ENCODE measurements at places on chromosomes 1 and 21.

- ATAC-seq = no peak
These were observed 229.3 kb downstream of the CAMTA1 start for GRCh38 chr1:7014640-7014930.

DNA sequence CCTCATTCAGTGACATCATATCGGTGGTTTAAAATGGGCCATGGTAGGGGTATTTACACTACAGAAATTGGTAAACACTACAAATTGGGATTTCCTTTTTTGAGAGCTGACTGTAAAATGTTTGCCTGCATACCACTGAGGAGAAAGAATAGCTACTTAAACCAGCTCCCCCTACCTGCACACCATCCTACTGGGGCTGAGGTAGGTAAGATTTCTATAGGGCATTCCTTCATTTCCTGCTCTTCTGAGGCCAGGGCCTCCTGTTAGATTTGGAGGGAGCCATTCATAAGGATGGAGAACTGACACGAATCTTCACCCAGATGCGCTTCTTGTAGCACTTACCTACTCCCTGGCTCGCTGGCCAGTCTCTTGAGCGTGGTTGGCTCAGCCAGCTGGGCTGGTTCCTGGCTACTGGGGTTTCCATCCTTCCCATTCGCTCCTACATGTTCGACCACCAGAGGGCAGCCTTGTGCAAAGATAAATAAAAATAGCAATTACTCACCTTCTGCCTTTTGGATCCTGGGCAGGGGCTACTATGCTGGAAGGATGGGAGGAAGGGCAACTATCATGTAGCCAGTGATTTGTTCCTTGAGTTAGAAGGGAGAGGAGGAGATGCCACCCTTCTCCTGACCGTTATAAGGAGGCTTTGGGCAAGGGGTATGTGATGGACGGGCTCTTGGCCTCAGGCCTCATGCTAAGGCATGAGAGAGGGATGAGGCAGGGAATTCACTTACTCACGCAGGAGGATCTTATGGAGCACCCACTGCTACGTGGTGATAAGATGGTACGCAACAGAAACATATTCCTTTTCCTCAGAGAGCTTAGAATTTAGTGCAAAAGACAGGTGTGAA, 10.7 kb downstream of the OPTC start:
- ATAC-seq = peak; percentile 83

DNA sequence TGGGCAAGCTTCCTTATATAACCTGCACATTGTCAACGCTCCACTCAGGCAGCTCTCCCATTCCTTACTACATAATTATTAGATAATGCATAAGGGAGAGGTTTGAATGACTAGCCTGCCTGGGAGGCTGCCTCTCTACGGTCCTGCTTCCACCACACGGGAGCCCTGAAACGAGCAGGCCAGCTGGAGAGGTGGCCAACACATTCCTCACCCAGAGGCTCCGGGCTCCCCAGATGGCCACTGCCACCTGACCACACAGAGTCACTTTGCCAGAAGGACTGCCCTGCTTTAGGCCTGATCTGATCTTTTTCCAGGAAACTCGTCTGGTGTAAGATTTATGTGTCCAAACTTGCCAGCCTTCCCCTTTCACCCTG, 27.9 kb downstream of the HIVEP3 start:
- peak; percentile 89 for ATAC-seq

DNA sequence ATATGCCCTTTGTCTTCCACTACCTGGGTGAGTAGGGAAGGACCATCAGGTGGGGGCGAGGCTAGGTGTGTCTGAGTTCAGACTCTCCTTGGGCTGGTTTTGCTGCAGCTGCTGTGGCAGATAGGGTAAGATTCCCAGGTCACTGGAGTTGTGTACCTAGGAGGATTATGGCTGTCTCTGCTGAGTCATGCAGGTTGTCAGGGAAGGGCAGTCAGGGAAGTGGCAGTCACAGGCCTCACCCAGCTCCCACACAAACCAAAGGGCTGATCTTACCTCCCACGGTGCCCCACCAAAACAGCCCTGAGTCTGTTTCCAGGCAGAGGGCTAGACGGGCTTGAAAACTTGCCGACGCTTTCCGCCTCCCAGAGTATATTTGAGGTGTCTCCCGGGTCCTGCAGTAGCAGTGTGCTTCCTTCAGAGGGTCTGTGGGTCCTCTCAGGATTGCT, 201.6 kb upstream of the PLXNA2 start:
- peak; percentile 53 for ATAC-seq

DNA sequence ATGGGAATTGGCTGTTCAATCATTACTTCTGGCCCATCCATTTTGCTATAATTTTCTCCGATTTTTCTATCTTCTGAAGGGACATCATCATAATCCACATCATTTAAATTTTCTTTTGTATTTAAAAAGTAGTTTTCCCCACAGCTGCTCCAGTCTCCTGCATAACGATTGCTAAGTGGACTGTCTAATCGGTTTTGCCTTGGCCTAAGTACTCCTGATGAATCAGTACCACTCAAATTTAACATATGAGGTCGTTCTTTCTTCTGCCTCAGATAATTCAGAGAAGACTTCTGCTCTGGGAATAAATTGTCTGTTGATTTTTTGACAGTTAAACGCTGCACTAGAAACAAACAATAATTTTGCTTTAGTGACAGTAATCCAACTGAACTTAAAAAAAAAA, 41.9 kb downstream of the SYDE2 start:
- no peak for ATAC-seq

DNA sequence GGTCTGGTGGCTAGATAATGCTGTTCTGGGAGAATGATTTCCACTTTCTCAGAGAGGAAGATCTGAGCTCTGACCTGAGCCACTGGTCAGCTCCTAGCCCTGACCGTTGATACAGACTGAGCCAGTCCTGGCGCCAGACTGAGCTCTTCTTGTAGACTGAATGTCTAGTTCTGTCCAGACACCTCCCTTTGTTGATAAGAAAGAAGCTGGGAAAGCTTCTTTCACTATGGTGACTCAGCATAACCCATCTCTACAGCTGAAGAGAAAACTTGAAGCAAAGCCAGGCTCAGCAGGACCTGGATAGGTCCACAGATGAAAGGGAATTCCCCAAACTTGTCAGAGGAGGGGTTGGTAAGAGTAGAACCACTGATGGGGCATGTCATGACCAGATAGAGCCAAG, 9.9 kb upstream of the TRABD2B start:
- ATAC-seq = no peak

GRCh38 chr1:21618561-21619374, 50.4 kb downstream of the RAP1GAP start:
- no peak for ATAC-seq

DNA sequence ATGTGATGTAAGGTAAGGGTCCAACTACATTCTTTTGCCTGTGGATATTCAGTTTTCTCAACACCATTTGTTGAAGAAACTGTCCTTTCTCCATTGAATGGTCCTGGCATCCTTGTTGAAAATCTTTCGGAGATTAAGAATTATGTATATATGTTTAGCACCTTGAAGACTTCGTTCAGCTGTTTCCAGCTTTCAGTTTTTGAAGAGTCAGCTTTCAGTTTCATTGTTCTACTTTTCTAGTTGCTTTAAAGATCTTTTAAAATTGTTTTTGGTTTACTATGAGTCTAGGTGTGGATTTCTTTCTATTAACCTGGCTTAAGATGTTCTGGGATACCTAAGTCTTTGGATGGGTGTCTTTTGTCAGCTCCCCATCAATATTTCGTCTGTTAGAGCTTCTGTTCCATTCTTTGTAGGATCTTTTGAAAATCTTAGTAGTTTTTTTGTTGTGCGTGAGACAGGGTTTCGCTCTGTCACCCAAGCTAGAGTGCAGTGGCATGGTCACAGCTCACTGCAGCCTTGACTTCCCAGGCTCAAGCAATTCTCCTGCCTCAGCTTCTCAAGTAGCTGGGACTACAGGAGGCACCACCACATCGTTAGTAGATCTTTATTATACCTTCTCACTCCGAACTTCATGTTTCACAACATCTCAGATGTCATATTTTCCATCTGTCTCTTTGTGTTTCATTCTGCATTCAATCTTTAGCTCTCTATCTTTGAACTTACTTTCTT, 353.5 kb upstream of the B3GALT2 start:
- ATAC-seq = no peak

Measured in SK-N-SH treated with all-trans-retinoic acid at 6 μM for 48 hours (cell line).